ENCODE measurements at places on chromosomes 7 and 10. TPM values are rescaled to one million over a fixed set of nuclear protein-coding genes. Genes with fewer than 3 reads are reported as not detected.

- H3K27ac ChIP-seq: peak overlapping the region; percentile 91
- H3K27me3 ChIP-seq: no peaks in the 10 kb centered on the region
- peak overlapping the region; percentile 51 for H3K4me3 ChIP-seq
- DNase-seq: peak; percentile 96
Measured at GRCh38 chr7:116354546-116355423, 144.4 kb downstream of the TES start.

GRID1 gene
- total RNA-seq: not detected

DNA sequence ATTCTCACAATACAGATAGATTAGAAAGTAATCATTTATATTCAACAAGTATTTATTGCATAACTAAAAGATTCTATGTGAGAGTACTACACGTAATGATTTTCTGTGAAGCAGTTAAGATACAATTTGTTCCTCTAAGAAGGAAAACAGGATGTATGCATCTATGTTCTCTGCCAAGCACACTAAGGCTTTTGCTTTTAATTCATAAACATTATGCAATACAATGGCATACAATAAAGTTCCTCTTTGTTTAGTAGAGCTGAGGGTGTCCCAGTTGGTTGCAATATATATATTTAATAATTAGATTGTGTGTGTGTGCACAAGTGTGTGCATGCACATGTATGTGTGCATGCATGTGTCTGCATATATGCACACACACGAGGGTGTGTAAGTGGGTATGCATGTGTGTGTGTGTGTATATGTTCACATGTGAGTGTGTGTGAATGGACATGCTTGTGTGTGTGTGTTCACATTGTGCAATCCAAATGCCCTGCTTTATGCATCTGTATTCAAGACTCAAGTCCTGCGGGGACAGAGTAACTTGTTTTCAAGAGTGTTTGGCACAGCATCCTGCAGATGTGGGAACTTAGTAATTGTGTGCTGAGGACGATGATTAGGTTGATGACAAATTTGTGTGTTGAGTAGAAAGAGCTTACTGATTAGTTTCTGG is 481.5 kb upstream of the KLF6 start:
- H3K27me3 ChIP-seq: no peaks in the 10 kb centered on the region

RBP3 gene
- not detected for total RNA-seq

- H3K36me3 ChIP-seq: no peaks in the 10 kb centered on the region
- H3K4me1 ChIP-seq: peaks cover 7% of the 10 kb centered on the region
- H3K27ac ChIP-seq: no peak overlapping the region
- H3K4me3 ChIP-seq: no peak overlapping the region
- DNase-seq: no peak
Measured at GRCh38 chr7:87013840-87014190, 45.6 kb downstream of the ELAPOR2 start.

GRCh38 chr10:101221963-101222531 is 7.2 kb downstream of the LBX1 start:
- DNase-seq: no peak
- no peaks in the 10 kb centered on the region for H3K36me3 ChIP-seq
- H3K27ac ChIP-seq: no peak overlapping the region
- H3K4me3 ChIP-seq: no peak overlapping the region

Data from PC-3 (cell line).